ENCODE measurements at places on chromosomes 4 and X.
A peak's percentile ranks its signal among the peaks of the same experiment; 100 is the strongest.

GRCh38 chr4:34412233-34412632 lies 1832.1 kb downstream of the ARAP2 start:
- DNase-seq = no peak

- no peak for DNase-seq
These were observed 156.0 kb upstream of the ANKRD50 start for GRCh38 chr4:124868495-124868894.

GRCh38 chrX:15451913-15452312 lies 41.2 kb downstream of the PIR start:
- DNase-seq = no peak

DNA sequence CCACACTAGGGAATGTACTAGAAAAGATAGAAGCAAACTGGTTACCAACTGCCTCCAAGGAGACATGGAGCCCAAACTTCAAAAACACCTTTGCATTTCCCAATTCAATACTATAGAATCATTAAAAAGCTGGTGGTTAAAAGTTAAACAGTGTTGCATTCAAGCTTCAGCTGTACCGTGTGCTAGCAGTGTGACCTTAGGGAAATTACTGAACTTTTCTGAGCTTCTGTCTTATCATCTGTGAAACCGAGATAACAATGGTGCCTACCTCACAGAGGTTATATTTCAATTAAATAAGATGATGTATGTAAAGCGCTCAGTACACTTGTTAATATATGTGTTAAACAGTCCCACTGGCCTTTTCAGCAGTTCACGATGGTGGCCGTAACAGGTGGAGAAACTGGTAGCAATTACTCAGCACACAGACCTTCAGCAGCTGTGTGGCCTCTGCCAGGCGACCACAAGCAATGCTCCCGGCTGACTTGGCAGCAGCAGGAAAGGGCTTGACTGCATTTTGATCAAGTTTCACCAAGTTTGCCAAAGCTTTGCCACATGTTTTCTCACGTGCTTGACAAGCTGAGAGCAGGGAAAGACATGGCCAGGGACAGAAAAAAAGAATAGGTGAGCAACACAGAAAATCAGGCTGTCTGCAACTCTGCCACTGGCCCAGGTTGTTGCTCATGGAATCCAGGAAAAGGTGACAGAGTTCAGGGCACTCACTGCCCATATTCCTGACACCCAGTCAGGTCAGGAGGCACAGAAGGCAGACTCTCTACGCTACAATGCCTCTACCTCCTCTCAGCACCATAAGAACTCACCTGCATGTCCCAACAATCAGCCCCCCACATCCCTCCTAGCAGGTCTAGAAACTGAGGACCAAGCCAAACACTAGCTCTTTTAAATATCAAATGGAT lies 72.1 kb downstream of the PARM1 start:
- no peak for DNase-seq

DNA sequence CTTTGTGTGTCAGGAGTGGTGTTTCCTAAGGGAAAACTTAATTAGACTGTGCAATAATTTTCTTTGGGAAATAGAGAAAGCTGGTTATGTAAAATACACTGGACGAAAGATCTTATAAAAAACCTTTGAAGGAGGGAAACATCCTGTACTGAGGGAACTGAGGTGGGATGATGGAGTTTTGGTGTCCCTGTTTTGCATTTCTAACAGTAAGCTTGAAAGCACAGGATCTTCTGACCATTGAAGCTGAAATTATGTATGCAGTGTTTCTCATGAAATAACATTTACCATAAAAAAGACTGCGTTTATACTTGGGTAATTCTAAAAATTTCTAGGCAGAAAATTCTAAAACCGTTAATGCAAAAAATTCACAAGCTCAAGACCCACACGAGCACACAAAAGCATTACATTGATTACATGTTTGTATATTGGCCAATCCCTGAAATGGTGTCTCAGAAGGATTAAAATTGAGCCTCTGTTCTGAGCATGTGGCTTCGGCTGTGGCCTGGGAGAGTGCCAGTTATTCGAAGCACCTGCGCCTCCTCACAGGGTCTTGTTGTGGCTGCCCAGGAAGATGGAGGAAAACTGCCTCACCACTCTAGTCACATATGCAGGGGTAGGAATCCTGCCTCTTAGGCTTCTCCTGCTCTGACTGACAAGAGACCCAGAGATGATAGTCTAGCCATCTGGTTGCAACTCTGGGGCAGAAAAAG lies 49.5 kb downstream of the JADE3 start:
- no peak for DNase-seq

DNA sequence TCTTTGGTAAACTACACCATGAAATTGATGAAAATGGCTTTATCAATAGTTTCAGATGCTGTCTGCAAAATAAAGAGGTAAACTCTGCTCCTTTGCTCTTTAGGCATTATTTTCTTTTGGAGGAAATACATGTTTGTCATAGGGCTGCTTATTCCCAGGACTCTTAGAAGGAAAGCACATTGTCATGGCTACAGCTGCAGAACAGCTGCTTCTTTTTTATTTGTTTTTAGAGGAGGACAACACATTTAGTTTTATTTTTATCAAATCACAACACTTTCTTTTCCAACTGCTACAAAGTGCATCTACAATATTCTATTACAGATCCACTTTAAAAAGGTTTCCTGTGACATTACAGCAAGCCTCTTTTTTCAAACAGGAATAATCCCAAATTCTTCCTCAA lies 12.7 kb upstream of the HPF1 start:
- no peak for DNase-seq

- no peak for DNase-seq
These were observed 11.7 kb upstream of the PTPN13 start for GRCh38 chr4:86582410-86582809.

DNA sequence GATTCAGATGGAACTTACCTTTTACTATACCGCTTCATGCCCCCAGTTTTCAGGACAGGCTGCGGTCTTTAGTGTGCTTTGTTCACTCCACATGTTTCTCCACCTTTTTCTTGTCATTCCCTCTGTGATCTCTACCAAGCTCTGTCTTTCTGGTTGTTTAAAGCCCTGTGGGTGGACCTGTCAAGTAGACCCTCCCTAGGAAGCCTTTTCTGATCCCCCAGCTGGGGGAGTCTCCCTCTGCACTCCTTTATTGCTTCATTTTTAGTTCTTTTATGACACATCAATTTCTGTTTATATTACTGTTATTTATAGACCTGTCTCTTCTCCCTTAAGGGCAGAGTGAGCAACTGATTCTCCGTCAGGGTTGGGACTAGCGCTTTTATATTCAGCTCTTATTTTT lies 150.2 kb downstream of the C4orf33 start:
- DNase-seq = no peak

DNA sequence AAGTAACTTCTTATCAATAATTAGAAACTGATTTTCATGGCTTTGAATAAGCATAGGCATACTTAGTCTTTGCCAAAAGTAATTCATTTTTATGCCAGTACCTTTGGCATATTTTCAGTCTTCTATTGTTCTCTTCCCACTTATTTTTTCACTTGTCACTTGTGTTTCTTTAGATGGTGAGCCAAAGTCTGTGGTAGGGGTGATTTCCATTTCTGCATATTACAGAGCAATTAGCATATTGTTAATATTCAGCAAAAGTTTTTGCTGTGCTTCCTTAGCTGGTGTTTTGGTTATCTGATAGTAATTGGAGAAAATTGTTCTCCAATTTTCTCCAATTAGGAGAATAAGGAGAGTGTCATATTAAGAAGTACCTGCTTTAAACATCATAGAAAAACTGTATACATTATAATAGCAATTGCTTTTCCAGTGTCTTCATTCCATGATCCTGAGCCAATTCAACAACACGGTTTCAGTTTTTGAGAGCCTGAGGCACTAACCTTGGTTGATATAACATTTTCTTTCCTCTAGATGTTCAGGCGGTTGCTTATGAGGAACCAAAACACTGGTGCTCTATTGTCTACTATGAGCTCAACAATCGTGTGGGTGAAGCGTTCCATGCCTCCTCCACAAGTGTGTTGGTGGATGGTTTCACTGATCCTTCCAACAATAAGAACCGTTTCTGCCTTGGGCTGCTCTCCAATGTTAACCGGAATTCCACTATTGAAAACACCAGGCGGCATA lies 64.7 kb downstream of the SMAD1 start:
- DNase-seq = no peak

DNA sequence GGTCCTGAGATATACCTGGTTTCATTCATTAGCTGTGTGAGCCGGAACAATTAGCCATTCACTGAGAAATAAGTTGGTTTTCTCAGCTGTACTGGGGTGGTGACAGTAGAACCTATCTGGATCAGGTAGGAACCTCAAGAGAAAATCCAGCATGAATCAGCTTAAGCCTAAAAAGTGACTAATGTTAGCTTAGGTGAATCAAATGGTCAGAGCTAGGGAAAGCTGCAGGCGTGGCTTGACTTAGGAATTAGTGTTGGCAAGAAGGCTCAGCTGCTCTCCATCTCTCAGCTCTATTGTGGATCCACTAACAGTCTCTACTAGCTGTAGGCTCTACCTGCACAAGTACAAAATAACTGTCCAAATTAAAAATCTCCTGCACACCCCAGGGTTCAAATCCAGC lies 1025.5 kb downstream of the RAB28 start:
- DNase-seq = no peak

DNA sequence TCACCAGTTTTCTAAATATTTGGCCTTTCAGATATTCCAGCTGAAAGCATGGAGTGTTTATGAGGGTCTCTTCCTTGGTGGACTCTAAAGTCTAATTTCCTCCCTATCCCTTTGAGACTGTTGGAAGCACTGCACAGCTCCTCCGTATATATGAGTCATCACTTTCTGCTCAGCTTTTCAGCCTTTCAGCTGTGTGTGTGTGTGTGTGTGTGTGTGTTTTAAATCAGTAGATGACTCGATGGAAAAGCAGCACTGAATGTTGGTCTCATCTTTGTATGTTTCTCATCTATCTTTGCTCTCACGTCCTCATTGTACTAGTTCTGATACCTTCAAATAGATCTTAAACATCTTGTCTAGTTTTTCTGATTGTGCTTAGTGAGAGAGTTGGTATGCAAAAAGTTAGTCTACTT lies 81.6 kb downstream of the ZFX start:
- DNase-seq = peak; percentile 38

GRCh38 chr4:15695729-15696128 lies 7.1 kb upstream of the BST1 start:
- DNase-seq = no peak

- no peak for DNase-seq
These were observed 140.9 kb downstream of the SHOX start for GRCh38 chrX:771536-771935.

- DNase-seq = no peak
These were observed 226.2 kb downstream of the HS6ST2 start for GRCh38 chrX:132732236-132732635.

DNA sequence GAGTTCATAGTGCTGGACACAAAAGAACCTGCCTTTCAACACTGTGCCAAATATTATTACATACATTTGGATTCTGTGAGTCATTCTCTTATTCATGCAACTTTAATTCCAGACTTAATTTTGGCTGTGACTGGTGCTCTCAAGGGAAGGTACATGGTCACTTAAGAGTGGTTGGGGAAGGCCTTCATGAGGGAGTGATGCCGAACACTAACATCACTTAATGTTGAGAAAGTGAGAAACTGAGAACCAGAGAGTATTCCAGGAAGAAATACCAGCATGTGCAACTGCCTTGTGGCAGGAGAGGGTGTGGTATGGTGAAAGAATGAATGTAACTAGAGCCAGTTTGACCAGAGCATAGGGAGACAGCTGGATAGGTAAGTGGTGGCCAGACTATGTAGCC lies 41.5 kb upstream of the FHDC1 start:
- DNase-seq = peak; percentile 9

- no peak for DNase-seq
These were observed 86.8 kb downstream of the ABLIM2 start for GRCh38 chr4:8071766-8072165.

DNA sequence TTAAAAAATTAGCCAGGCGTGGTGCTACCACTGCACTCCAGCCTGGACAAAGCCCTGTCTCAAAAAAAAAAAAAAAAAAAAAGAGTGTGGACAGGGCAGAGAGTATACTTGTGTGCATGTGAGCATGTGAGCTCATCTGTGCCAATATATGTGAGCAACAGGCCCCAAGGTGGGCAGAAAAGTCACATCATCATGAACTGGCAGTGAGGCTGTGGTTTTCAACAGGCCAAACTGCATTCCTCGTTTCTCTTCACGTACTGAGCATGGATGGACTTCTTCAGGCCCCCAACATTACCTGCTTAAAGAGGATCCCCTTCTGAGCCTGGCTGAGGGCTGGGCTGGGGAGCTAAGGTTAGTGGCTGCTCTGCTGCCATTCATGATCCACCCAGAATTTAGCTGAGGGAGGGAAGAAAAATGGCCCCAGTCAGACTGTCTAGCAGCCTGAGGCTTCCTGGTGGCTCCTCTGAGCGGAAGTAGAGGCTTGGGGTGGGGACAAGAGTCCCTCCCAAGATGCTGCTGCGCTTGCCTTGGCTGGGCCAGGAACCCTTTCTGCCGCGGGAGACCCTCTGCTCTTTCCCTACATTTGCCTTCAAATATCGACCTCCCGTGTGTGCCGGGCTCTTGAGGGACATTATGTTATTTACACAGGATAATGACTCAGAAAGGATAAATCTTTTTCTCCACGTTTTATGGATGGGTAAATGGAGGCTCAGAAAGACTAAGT lies 55.0 kb downstream of the DIPK2B start:
- DNase-seq = no peak

- DNase-seq = no peak
These were observed 1315.1 kb upstream of the PCDH7 start for GRCh38 chr4:29405116-29405515.

DNA sequence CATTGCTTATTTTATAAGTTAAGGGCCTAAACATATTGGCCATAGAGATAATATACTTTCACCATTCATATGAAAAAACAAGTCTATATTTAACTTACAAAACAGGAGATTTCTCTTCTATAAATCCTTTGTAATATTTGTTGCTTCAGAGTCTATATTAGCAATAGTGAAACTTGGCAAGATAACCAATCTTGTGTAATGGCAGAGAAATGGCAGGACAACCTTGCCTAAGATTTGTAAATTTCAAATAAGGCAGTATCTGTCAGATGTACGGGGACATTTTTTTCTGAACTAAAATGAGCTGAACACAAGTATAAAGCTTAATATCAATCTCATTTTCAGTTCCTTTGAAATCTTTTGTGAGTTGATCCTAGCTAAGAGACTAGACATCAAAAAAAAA lies 17.8 kb upstream of the CPEB2 start:
- DNase-seq = no peak
